ENCODE measurements at places on chromosomes 3 and 15.

- DNase-seq, result no peak
Observed at GRCh38 chr3:17473761-17474160, 268.7 kb downstream of the TBC1D5 start.

GRCh38 chr3:33134026-33134625, 20.3 kb downstream of the CRTAP start:
- DNase-seq, result peak; percentile 56

- no peak for DNase-seq
Observed at GRCh38 chr15:66564136-66565041, 1.4 kb downstream of the LCTL start.

DNA sequence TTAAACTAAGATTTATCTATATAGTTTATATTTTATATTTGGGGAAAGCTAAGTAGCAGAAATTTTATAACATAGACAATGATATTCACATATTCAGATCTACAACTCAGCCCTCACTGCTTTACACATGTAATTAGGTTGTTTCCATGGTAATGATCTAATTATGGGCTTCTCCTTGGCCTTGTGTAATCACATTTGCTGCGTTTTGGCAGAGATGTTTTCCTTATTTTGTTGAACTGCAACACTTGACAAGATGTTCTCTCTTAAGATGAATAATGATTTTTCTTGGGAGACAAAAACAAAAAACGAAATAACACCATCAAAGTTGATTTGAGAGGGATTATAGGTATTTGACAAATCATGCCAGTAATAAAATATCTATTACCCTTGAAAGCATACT, 635.6 kb upstream of the TBL1XR1 start:
- DNase-seq, result no peak

- DNase-seq, result peak; percentile 88
Observed at GRCh38 chr3:187139126-187139894, at the start of gene RPL39L. Gene RPL39L (minus strand): TSS chr3:187139496. CDS start chr3:187121300, 18,196 bp downstream.

DNA sequence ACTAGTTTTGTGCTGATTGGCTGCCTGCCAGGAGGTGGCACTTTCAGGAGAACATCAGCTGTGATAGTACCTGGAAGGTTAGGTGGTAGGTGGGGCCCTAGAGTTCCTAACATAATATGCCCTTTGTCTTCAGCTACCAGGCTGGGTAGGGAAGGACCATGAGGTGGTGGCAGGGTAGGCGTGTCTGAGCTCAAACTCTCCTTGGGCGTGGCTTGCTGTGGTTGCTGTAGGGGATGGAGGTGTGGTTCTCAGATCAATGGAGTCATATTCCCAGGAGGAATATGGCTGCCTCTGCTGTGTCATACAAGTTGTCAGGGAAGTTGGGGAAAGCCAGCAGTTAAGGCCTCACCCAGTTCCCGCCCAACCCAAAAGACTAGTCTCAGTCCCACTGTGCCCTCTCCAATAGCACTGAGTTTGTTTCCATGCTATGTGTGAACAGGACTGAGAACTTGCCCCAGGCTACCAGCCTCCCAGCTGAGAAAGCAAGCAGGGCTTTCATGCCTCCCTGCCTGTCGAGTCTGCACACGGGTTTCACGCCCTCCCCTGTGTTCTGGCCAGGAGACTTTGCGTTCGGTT, 107.7 kb downstream of the CHCHD4 start:
- DNase-seq, result no peak

GRCh38 chr15:25060996-25061620, 106.3 kb downstream of the SNRPN start:
- DNase-seq, result no peak

DNA sequence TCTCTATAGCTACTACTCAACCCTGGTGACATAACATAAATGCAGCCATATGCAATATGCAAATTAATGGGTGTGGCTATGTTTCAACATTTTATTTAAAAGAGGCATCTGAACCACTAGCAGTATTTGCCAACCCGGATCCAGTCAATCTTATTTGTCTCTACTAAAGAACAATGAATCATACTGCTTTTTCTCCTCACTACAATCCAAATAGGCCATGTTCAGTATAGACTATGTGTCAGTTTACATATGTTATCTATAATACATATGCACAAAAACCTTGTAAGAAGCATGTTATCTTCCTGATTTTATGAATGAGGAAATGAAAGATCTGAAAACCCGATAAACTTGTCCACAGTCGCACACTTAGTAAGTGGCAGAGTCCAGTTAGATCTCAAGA, 125.7 kb downstream of the STAG1 start:
- no peak for DNase-seq

GRCh38 chr15:84023636-84024035, 211.9 kb upstream of the GOLGA6L4 start:
- DNase-seq, result peak; percentile 46

- peak; percentile 12 for DNase-seq
Observed at GRCh38 chr3:182920515-182921084, 59.7 kb downstream of the DCUN1D1 start.

GRCh38 chr3:59609657-59610348, 560.0 kb upstream of the CFAP20DC start:
- no peak for DNase-seq

GRCh38 chr3:85864896-85865295, 906.1 kb downstream of the CADM2 start:
- no peak for DNase-seq

- no peak for DNase-seq
Observed at GRCh38 chr3:58116161-58116955, 94.4 kb downstream of the DNASE1L3 start.

- DNase-seq, result peak; percentile 37
Observed at GRCh38 chr15:63523306-63523990, 19.1 kb downstream of the USP3 start.

- DNase-seq, result peak; percentile 13
Observed at GRCh38 chr15:55661428-55661827, 73.3 kb upstream of the PYGO1 start.

GRCh38 chr15:41899854-41900442, 6.1 kb upstream of the SPTBN5 start:
- no peak for DNase-seq

- DNase-seq, result peak; percentile 54
Observed at GRCh38 chr3:197482001-197482400, 73.8 kb downstream of the BDH1 start.

DNA sequence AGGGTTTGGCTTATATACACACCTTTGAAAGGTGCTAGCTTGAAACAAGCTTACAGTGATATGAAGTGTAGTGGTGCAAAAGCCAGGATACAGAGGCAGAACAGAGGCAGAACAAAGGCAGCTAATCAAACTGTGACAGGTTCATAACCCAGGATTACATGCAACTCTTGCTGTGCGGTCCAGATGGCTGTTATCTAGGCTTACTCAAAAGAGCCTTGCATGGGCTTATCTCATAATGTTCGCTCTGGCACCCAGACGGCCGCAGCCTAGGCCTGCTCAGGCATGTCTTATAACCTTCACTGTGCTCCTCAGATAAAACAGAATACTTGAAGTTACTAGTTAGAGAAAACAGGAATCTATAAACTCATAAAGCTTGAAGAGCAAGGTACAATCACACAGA, 22.8 kb upstream of the NOX5 start:
- DNase-seq, result no peak

DNA sequence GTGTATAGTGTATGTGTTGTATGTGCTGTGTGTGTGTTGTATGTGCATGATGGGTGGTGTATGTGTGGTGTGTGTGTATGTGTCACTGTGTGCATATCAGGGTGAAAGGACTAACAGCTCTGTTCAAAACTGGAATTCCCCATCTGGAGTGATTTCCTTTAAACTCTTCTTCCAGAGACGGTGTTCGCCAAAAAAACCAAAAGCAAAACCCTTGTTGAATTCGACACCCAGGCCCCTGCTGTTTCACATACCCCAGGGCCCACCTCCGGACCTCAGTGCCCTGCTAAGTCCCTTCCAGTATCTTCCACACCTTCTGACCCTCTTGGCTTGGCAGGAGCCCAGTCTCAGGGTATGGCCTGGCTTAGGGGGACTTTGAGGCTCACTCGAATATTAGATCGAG, 44.9 kb upstream of the SEC13 start:
- DNase-seq, result no peak

GRCh38 chr3:123193448-123194101, 8.2 kb upstream of the SEC22A start:
- DNase-seq, result no peak

DNA sequence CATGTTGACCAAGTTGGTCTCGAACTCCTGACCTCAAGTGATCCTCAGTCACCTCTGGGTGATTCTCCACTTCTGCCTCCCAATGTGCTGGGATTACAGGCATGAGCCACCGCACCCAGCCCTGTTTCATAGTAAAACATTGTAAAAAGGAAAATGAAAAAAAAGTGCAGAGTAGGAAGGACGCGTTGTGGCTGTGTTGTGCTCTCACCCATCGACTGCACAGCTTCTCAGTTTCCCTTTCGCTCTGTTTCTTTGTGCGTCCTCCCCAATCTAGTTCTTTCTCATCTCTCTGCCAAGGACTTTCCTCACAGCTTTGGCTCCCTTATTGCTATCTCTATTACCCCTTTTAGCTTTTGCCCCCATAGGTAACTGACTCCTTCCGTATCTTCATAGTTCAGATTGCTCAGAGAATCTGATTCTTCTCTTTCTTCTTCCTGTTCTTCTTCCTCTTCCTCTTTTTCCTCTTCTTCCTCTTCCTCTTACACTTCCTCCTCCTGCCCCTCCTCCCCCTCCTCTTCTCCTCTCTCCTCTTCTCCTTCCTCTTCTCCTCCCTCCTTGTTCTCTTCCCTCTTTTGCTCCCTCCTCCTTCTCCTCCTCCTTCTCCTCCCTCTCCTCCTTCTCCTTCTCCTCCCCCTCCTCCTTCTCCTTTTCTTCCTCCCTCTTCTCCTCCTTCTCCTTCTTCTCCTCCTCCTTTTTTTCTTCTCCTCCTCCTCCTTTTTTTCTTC, 81.1 kb upstream of the VGLL4 start:
- DNase-seq, result no peak

- no peak for DNase-seq
Observed at GRCh38 chr3:146306656-146307455, 56.0 kb upstream of the PLSCR4 start.

- no peak for DNase-seq
Observed at GRCh38 chr3:161268601-161269000, 47.5 kb downstream of the NMD3 start.

DNA sequence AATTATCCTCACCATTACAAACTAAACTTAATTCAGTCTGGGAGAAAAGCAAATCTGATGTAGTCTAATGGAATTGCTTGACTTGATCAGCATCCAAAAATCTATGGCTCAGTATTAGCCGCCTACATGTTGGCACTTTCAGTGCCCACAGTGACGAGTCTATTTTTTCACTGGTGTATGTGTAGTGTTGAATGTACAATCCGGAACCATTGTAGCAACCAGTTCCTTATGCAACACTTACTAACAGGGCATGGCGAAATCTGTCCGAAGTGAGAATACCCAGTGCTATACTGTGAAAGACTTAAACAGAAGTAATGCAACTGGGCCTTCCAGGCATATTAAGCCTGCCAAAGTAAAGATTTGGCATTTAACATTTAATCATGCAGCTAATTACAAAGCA, 18.6 kb downstream of the LRRN1 start:
- no peak for DNase-seq

GRCh38 chr15:40501487-40501886, 30.7 kb downstream of the CHST14 start:
- DNase-seq, result peak; percentile 17

- peak; percentile 49 for DNase-seq
Observed at GRCh38 chr3:115325539-115325938, 178.5 kb upstream of the ZBTB20 start.

- DNase-seq, result no peak
Observed at GRCh38 chr15:50262533-50262932, 3.0 kb downstream of the HDC start.

GRCh38 chr3:26838026-26838425, 215.5 kb downstream of the LRRC3B start:
- no peak for DNase-seq

DNA sequence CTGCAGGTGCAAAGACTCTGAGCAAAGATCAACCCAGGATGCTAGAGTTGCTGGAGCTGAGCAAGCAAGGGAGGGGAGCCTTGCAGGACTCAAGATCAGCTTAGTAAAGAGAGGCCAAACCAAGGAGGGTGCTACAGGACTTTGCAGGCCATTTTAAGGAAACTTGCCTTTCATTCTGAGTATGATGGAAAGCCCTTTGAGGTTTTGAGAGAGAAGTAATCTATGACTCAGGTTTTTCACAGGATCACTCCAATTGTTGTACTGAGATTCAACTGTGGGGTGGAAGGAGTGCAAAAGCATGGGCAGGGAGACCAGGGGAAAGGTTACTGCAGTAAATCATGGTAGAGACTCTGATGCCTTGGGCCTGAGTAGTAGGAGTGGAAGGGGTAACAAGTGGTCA, 260.4 kb upstream of the GPR149 start:
- no peak for DNase-seq

DNA sequence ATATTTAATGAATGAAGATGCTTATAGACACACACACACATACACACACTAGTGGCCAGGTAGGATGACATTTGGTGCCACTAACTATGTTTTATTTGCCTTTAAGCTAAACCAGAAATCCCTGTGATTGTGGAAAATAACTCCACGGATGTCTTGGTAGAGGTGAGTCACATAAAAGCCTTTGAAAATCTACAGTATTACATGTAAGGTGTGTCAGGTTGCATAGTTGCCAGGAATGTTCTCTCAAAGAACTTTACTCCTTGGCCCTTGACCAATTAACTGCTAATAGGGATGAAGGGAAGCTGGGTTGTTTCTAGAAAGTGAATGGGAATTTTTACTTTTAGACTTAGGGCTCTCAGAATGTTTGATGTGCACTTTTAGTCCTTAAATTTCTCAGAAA, 9.9 kb downstream of the ZBED2 start:
- DNase-seq, result peak; percentile 14

- DNase-seq, result peak; percentile 12
Observed at GRCh38 chr3:117355566-117355965, 646.0 kb downstream of the TUSC7 start.

GRCh38 chr15:42239528-42240182, 31.6 kb upstream of the VPS39 start:
- peak; percentile 45 for DNase-seq

GRCh38 chr15:99614749-99615288, 49.0 kb downstream of the MEF2A start:
- DNase-seq, result no peak

DNA sequence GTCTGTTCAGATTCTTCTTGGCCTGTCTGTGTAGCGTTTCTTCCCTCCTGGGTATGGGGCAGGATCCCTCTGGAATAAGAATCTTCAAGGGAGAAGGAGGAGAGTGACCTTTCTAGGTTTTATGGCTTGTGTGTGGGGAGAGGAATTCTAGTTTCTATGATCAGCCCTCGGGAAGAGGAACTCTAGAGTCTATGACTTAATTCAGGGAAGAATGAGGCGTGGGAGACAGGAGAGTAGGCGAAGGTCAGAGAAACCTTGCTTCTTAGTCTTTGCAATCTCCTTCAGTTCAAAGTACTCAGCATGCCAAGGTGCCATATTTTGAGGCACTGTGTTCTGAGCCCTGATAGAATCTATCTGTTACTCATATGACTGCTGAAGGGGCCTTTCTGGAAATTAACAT, 99.2 kb upstream of the C3orf80 start:
- DNase-seq, result no peak

DNA sequence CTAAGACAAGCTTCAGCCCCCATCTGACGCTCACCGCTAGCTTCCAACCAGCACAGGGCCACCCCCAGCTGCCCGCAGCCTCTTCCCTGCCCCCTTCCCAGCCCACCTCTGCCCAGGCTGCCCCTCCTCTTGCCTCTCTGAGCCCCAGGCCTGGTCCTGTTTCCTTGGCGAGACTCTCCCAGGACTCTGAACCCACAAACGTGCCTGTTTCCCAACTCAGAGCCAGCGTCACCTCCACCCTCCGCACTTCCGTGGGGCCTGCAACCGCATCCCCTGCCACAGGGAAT, 35.0 kb downstream of the ZXDC start:
- no peak for DNase-seq

Measured in fibroblast of skin of right biceps (primary cell).